ENCODE measurements at places on chromosomes 5 and 9.
A peak's percentile ranks its signal among the peaks of the same experiment; 100 is the strongest.

DNA sequence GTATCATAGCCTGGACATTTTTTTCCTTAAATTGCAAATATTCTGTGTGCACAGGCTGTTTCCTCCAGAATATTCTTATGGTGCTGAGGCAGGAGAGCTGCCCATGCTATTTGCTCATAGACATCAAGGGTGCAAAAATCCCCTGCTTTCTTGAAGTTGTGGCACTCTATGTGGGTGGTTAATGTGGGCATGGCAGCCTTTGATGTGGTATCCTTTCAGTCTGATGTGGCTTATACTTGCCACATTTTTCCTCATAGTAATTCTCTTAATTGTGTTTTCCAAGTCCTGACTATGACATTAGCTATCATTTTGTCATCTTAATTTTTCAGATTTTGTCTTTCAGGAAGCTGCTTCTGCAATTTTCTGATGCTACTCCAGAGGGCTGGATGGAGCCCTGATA is 353.3 kb downstream of the YTHDC2 start:
- no peak for DNase-seq

DNA sequence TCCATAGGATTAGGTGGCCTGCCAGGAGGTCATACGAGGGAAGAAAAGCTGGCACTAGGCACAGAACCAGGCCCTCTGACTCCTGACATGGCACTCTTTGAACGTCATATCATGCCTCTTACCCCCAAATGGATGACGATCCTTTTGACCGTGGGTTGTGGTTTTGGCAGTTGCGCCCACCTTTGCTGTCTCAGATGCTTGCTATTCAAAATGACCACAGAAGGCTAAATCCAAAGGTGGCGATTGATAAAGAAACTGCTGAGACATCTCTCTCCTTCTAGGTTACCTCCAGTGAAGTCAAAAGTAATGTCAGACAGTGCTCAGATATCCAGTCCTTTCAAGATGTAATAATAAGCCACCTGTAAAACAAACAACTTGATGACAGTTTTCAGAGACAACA is 385.0 kb downstream of the EFNA5 start:
- no peak for DNase-seq

- no peak for DNase-seq
These were observed 166.2 kb downstream of the ZNF462 start for GRCh38 chr9:107029146-107029545.

DNA sequence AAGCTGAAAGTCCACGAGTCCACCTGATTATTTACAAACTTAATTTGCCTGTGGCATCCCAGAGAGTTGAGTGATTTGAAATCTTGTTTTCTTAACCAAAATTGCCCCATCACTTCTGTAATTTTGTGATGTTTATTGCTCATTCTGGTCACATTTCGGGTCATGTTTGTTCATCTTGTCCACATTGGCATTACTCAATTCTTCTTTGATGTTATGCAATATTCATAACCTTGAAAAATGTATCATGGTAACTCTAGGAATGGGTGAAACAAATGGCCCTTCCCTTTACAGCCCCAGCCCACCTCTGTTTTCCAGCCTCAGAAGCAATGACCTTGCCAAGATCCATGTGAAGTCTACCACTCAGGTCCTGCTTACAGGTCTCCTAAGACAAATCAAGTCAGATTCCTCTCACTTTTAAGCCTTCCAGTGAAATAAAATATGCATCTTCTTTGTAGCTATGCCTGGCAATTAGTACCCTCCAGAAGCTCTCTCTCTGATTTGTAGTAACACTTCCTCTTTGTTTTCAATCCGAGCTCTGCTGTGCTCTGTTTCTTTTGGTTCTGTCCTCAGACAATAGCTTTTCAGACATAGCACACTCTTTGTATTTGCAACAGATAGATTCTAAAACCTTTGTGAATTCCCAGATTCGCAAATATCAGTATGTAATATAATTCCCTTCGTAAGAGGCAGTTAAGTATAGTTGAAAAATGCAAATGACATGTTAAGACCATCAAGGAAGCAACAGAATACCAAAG is 330.3 kb upstream of the IRX1 start:
- no peak for DNase-seq

DNA sequence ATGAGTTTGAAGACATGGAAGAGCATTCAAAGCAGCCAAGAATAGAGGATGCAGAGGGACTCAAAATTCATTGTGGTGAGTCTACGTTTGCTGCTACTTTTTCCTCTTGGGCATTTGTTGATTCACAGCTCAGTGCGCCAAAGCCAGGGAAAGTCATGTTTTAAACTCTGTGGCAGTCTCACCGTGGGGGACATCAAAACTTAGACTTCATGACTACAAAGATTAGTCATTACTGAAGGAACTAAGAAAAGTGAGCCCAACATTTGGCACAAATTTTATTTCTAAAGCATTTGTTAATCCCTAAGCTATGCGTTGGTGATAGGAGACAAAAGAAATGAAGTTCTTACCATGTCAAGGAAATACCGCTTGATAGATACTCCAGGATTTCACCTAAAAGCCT is 73.7 kb upstream of the MTAP start:
- DNase-seq, result no peak

GRCh38 chr5:3361811-3362605 is 233.6 kb upstream of the IRX1 start:
- DNase-seq, result no peak

DNA sequence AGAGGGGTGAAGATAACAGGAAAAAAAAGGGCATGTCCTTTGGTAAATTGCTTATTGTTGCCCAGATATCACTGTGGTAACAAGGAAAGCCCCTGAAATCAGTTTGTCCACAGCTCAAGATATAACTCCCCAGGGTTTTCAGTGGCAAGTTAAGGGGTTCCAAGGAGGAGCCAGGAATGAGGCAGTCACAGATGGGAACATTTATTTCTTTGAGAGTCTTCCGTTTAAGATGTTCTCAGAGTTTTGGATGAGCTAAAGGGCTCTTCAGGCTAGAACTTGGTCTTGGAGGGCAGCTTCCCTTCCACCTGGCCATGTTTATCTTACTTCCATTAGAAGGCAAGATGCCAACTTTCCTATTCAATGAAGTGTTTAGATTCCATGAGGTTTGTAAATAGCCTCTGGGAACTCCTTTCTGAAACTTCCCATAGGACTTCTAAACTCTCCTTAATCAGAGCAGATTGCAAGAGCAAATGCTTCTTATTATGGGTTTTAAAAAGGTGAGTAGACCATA is 277.6 kb upstream of the TNC start:
- peak; percentile 17 for DNase-seq

GRCh38 chr5:10860645-10861422 is 99.8 kb upstream of the DAP start:
- DNase-seq, result no peak

GRCh38 chr9:134028575-134029247 is 3.4 kb downstream of the BRD3OS start:
- no peak for DNase-seq

GRCh38 chr9:121434969-121435368 is 64.7 kb downstream of the GGTA1 start:
- no peak for DNase-seq

DNA sequence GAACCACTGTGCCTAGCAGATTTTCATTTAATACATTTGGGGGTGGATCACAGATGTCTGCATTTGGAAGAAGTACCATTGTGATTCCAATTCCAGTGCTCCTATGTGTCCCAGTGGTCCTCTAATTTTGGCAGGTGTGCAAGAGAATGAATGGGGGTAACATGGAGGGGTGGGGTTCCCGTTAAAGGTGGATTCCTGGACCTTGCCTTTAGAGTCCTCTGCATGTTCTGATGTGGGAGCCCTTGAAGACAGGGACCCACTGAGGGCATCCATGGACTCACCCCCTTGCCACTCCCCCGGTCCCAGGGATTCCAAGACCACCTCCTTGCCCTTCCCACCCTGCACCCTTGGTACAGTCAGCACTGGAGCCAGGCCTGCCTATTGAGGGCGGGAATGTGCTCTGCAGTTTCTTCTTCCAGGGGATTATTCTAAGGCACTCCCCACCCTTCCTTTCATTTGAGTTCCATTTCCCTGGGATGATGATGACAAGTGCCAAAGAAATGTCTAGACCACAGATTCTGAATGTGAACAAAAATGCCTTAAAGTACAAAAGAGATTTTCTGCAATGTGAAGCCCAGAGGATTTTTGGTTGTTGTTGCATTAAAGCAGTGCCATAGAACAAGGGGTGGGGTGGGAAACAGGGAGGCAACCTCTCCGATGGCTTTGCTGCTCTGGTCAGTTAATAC is 119.4 kb upstream of the PTCH1 start:
- no peak for DNase-seq

GRCh38 chr5:145237843-145238242 is 597.3 kb downstream of the PRELID2 start:
- DNase-seq, result peak; percentile 87

DNA sequence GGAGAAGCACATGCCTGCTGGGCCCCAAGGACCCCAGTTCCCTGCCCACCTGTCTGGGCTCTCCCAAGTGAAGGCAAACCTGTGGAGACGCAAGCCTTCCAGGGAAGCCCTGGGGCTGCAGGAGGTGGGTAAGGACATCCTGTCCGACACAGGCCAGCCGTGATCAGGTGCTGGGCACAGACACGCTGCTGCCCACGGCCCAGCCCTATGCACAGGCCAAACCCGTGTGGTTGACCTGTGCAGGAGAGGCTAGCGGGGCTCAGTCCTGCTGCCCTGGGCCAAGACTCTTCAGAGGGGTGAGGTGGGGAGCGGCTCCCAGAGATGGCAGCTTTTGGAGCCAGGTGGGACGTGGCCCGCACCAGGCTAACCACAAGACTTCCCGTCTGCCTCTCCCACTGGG is 14.3 kb downstream of the LHX3 start:
- DNase-seq, result no peak

DNA sequence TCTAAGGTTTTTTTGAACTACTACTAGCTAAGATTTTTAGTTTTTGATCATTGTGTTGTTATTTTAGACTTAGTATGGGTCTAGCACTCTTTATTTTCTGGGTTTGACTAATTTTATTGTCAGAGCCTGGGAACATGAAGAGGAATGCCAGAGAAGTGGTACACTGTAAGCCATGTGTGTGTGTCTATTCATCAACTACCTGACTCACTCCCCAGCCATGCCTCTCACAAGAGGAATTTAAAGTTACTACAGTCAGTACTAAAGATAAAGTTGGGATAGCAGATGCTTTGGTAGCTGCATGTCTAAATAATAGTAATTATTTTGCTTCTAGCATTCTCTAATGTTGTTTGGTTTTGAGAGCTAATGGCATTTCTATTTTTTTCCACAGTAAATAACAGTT is 264.8 kb downstream of the CSNK1G3 start:
- no peak for DNase-seq

- DNase-seq, result no peak
These were observed 6.1 kb downstream of the ST6GALNAC4 start for GRCh38 chr9:127910613-127911205.

DNA sequence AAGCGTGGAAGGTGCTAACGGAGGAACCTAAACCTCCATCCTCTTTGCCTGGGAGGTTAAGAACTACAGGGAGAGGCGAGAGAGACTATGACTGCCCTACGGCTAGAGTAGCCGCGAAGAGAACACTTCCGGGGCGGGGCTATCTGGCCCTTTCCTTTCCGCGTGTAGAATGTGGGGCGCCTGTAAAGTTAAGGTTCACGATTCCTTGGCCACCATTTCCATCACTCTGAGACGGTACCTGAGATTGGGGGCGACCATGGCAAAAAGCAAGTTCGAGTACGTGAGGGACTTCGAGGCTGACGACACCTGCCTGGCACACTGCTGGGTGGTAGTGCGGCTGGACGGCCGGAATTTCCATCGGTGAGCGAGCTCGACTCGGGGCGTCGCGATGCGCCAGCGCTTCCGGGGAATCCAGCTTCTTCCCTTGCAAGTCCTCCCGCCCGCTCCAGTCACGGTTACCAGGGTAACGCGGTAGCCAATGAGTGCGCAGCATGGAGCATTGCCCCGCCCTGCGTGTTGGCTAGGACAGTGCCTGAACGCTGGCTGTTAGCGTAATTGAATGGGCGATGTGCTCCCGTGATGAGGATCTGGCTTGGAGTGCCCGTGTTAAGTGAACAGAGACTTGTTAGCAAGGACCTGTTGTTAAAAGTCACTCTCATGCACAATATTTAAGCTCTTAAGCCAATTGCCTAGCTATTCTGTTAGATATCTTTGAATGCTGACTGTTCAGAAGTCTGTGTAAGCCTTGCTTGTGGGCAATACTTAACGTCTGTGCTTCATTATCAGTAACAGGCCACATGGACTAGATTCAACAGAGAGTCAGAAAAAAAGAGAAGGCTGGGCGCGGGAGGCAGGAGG is at the start of gene THG1L:
TSS of gene THG1L (plus strand) at position 149 of the 858 bp plus-strand sequence. CDS start at position 170, 21 bp downstream.
- peak; percentile 99 for DNase-seq

DNA sequence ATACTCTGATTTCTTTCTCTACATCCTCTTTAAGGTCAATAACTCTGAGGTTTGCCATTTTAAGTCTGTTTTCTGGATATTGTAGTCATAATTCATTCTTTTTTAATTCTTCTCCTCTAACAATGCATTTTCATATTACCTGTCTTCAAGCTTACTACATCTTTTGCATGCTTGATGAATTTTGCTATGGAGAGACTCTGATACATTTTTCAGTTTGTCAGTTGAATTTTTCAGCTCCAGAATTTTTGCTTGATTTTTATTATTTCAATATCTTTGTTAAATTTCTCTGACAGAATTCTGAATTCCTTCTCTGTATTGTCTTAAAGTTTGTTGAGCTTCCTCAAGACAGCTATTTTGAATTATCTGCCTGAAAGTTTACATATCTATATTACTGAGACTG is 159.8 kb upstream of the ST8SIA4 start:
- DNase-seq, result no peak

GRCh38 chr5:61822584-61822983 is 483.4 kb upstream of the KIF2A start:
- DNase-seq, result no peak

DNA sequence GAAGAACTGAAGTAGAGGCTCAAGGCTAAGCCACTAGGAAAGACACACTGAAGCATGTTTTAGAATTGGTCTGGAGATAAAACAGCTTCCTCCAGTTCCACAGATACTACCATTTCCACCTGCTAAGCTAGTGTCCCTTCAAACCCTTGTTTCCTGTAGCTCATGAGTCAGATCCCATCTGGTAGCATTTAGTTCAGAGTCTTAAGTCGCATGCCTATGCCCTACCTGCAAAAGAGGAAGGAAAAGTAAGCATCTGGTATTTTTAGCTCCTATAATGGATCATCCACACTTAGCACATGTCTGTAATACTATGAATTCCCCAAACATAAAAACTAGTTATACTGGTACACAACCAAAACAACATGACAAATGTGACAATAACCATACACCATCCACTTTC is 92.1 kb downstream of the CDKN2A start:
- DNase-seq, result no peak

DNA sequence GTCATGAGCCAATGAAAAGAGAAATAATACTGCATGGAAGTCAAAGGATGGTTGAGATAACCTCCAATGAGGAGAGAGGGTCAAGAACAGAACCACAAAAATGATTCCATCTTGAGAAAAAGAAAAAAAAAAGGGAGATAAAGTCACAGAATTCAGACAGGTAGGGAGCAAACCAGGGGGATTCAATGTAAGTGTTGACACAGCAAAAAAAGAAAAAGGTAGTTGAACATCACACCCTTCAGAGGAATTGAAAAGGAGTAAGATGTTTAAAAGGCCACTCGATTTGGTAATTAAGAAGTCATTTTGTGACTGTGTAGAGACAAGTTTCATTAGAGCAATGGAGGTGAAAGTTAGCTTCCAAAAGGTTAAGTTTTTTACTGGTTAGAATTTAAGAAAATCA is 79.3 kb downstream of the ERP44 start:
- no peak for DNase-seq
